ENCODE measurements at places on chromosomes 4 and X. TPM values are rescaled to one million over a fixed set of nuclear protein-coding genes. Genes with fewer than 3 reads are reported as not detected.

The TDO2 gene
- polyA plus RNA-seq, result not detected

The MAGEA2 gene
- polyA plus RNA-seq, result not detected

The STEEP1 gene
- polyA plus RNA-seq, result 24.7 TPM

The NUP62CL gene
- 1.8 TPM for polyA plus RNA-seq

The GSX2 gene
- not detected for polyA plus RNA-seq

The TRIM61 gene
- polyA plus RNA-seq, result 2.2 TPM

GRCh38 chr4:178917756-178918155 lies 1475.5 kb upstream of the AGA start:
- no peak overlapping the region for H3K4me3 ChIP-seq
- no peaks in the 10 kb centered on the region for H3K36me3 ChIP-seq
- H3K4me1 ChIP-seq, result no peaks in the 10 kb centered on the region
- H3K27me3 ChIP-seq, result no peaks in the 10 kb centered on the region

DNA sequence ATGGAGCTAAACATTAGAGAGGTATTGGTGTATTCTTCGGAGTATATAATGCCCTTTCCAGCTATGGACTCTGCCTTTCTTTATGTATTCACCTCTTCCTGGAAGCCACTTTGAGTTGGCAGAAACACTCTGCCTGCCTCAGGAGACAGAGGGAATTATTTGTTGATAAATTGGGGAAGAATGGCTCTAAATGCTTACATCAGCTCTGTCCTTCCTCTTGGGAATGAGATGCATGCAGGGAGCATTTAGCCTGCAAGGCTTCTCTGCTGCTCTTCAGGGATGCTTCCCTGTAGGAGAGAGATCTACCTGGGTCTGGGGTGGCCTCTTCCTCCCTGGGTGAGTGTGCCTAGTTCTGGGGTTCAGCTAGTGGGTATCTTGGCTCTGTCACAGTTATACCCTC lies 6.9 kb upstream of the HS3ST1 start:
- H3K27ac ChIP-seq, result peak overlapping the region; percentile 90
- no peaks in the 10 kb centered on the region for H3K27me3 ChIP-seq
- no peaks in the 10 kb centered on the region for H3K36me3 ChIP-seq
- H3K4me3 ChIP-seq, result peak overlapping the region; percentile 70
- DNase-seq, result no peak

DNA sequence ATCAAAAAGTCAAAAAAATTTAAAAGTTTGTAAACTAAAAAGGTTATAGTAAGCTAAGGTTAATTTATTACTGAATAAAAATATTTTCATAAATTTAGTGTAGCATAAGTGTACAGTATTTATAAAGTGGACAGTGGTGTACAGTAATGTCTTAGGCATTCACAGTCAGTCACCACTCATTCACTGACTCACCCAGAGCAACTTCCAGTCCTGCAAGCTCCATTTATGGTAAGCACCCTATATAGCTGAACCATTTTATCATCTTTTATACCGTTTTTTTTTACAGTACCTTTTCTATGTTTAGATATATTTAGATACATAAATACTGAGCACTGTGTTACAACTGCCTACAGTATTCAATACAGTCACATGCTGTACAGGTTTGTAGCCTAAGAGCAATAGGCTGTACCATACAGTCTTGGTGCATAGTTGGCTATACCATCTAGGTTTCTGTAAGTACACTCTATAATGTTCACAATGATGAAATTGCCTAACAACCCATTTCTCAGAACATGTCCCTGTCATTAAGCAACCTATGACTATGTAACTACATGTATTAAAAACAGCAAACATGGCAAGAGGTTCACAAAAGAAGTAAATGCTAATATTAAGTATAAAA lies 18.6 kb downstream of the ACSL4 start:
- no peaks in the 10 kb centered on the region for H3K36me3 ChIP-seq
- no peak overlapping the region for H3K4me3 ChIP-seq
- DNase-seq, result no peak
- no peak overlapping the region for H3K27ac ChIP-seq
- no peaks in the 10 kb centered on the region for H3K27me3 ChIP-seq
- H3K4me1 ChIP-seq, result peaks cover 11% of the 10 kb centered on the region

GRCh38 chr4:64192731-64193412 lies 216.4 kb downstream of the TECRL start:
- no peaks in the 10 kb centered on the region for H3K36me3 ChIP-seq
- H3K4me1 ChIP-seq, result no peaks in the 10 kb centered on the region
- no peaks in the 10 kb centered on the region for H3K27me3 ChIP-seq
- H3K27ac ChIP-seq, result no peak overlapping the region
- DNase-seq, result no peak

DNA sequence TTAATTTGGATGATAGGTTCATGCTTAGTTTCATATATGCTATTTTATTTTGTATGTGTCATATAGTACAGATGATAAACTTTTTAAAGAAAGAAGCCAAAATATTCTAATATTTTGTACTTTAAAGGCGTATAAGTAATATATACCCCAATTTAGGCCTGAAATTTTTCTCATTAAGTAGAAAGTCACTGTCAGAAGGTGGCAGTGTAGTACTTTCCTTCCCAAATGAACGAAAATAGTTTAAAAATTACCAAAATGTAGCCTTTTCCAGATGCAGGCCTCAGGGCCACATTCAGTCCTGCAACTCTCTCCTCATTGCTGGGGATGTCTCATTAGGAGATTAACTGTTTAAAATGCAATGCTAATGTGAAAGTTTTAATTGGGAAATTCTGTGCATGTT lies 1263.6 kb downstream of the C4orf33 start:
- no peaks in the 10 kb centered on the region for H3K4me1 ChIP-seq
- H3K4me3 ChIP-seq, result no peak overlapping the region
- H3K27me3 ChIP-seq, result no peaks in the 10 kb centered on the region
- no peaks in the 10 kb centered on the region for H3K36me3 ChIP-seq
- no peak overlapping the region for H3K27ac ChIP-seq
- DNase-seq, result no peak

- peak overlapping the region; percentile 40 for H3K4me3 ChIP-seq
- H3K27me3 ChIP-seq, result no peaks in the 10 kb centered on the region
- H3K4me1 ChIP-seq, result peaks cover 68% of the 10 kb centered on the region
- H3K27ac ChIP-seq, result peak overlapping the region; percentile 17
- no peaks in the 10 kb centered on the region for H3K36me3 ChIP-seq
Observed at GRCh38 chr4:48752726-48753125, 27.4 kb downstream of the FRYL start.

- DNase-seq, result no peak
- no peaks in the 10 kb centered on the region for H3K27me3 ChIP-seq
- peaks cover 51% of the 10 kb centered on the region for H3K4me1 ChIP-seq
- H3K27ac ChIP-seq, result no peak overlapping the region
Observed at GRCh38 chrX:150476164-150476699, 92.2 kb upstream of the MTM1 start.

- H3K4me3 ChIP-seq, result no peak overlapping the region
- no peaks in the 10 kb centered on the region for H3K4me1 ChIP-seq
- no peaks in the 10 kb centered on the region for H3K27me3 ChIP-seq
- no peak for DNase-seq
- no peak overlapping the region for H3K27ac ChIP-seq
Observed at GRCh38 chr4:31461421-31461820, 741.3 kb downstream of the PCDH7 start.

- no peaks in the 10 kb centered on the region for H3K4me1 ChIP-seq
- H3K27me3 ChIP-seq, result peaks cover 10% of the 10 kb centered on the region
- H3K4me3 ChIP-seq, result no peak overlapping the region
- no peak for DNase-seq
- no peak overlapping the region for H3K27ac ChIP-seq
Observed at GRCh38 chr4:86380181-86380724, 20.4 kb upstream of the MAPK10 start.

DNA sequence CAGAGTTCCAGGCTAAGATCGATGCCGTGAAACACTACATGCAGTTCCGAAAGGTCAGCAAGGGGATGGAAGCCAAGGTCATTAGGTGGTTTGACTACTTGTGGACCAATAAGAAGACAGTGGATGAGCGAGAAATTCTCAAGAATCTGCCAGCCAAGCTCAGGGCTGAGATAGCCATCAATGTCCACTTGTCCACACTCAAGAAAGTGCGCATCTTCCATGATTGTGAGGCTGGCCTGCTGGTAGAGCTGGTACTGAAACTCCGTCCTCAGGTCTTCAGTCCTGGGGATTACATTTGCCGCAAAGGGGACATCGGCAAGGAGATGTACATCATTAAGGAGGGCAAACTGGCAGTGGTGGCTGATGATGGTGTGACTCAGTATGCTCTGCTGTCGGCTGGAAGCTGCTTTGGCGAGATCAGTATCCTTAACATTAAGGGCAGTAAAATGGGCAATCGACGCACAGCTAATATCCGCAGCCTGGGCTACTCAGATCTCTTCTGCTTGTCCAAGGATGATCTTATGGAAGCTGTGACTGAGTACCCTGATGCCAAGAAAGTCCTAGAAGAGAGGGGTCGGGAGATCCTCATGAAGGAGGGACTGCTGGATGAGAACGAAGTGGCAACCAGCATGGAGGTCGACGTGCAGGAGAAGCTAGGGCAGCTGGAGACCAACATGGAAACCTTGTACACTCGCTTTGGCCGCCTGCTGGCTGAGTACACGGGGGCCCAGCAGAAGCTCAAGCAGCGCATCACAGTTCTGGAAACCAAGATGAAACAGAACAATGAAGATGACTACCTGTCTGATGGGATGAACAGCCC lies 9.3 kb downstream of the CNGA2 start:
- H3K36me3 ChIP-seq, result no peaks in the 10 kb centered on the region
- H3K4me3 ChIP-seq, result no peak overlapping the region
- H3K27me3 ChIP-seq, result no peaks in the 10 kb centered on the region
- H3K27ac ChIP-seq, result no peak overlapping the region
- no peaks in the 10 kb centered on the region for H3K4me1 ChIP-seq

DNA sequence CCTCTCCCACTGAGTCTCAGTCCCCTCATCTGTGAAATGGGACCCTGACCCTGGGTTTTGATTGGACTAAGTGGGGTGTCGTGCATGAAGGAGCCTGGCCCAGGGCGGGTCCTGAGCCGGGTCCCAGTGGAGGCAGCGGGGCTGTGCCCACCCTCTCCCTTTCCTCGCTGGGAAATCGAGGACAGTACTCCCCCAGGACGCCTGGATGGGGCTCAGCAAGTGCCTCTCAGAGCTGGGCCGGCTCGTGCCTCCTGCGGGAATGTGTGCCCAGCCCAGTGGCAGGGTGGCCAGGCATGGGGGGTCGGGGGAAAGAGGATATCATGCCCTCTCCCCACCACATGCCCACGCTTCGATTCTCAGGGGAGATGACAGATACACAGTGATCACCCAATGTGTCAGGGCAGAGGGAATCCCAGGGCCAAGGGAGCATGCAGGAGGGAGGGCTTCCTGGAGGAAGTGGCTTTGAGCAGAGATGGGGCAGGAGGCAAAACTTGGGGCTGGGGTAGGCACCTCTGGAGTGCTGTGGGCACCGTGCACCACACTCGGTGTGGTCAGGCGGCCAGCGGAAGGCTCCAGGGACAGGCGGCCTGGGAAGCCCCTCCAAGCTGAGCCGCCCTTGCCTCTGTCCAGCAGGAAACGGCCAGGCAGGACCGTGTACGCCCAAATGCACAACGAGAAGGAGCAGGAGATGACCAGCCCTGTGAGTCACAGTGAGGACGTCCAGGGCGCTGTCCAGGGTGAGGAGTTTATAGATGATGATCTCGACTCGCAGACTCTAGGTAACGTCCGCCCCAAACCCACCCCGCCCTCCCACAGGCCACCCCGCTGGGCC lies 203.0 kb downstream of the AFAP1 start:
- H3K4me1 ChIP-seq, result no peaks in the 10 kb centered on the region
- no peak overlapping the region for H3K4me3 ChIP-seq
- H3K27ac ChIP-seq, result no peak overlapping the region
- DNase-seq, result no peak
- H3K27me3 ChIP-seq, result no peaks in the 10 kb centered on the region

DNA sequence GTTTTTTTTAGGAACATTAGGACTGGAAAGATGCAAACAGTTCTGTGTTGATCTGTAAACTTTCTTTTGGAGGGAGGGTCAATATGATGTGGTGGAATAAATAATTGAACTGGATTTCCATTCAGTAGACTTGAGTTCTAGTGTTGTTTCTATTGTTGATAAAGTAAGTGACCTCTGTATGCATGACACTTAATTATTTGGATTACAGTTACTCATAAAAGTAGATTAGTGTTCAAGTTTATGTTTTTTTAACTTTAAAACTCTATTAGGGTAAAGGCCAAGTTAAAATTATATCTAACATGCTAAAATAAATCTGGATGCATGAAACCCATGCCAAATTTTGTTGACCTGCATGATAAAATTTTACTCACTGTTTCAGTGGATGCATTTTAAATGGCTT lies 85.4 kb upstream of the NR3C2 start:
- H3K4me1 ChIP-seq, result no peaks in the 10 kb centered on the region
- no peak overlapping the region for H3K4me3 ChIP-seq
- peaks cover under 1% of the 10 kb centered on the region for H3K36me3 ChIP-seq
